Myometrial cell (primary cell): ENCODE measurements at places on chromosomes 4 and X. TPM values are rescaled to one million over a fixed set of nuclear protein-coding genes. Genes with fewer than 3 reads are reported as not detected.

Gene MAP7D2
- not detected in 2 replicates for total RNA-seq

Gene CXCL3
- total RNA-seq: 0.18 and 1.4 TPM in 2 replicates

Gene PRRG1
- total RNA-seq: 10.7 and 11.3 TPM in 2 replicates

Gene LRRC66
- total RNA-seq: 0.35 and 0.58 TPM in 2 replicates

Gene HAND2
- total RNA-seq: 43.8 and 50.2 TPM in 2 replicates

Gene P2RY8
- not detected in 2 replicates for total RNA-seq

Gene C4orf51
- not detected in 2 replicates for total RNA-seq

Gene MID1
- 7.2 and 9.9 TPM in 2 replicates for total RNA-seq

Gene RHOXF1
- total RNA-seq: not detected in 2 replicates

Gene PLAC1
- 2.0 and 3.7 TPM in 2 replicates for total RNA-seq

Gene NAT8L
- under 0.01 TPM in 1 of 2 replicates, not detected in the other for total RNA-seq

Gene RNF150
- total RNA-seq: 1.9 and 2.6 TPM in 2 replicates

Gene ADAM29
- not detected in 2 replicates for total RNA-seq

Gene EXOC1L
- total RNA-seq: not detected in 2 replicates

Gene NCBP2L
- not detected in 2 replicates for total RNA-seq

Gene SPATA4
- total RNA-seq: not detected in 2 replicates

Gene SFRP2
- not detected in 2 replicates for total RNA-seq

Gene CSAG1
- total RNA-seq: not detected in 2 replicates
